Stimulated activated CD8-positive, alpha-beta memory T cell treated with anti-CD3 and anti-CD28 coated beads, Interleukin-7, amount 100 ng/mL, for 4 hours (primary cell): ENCODE measurements at places on chromosomes 4 and X.

- no peak for DNase-seq
These were observed 1614.4 kb downstream of the PCDH19 start for GRCh38 chrX:98795636-98796035.

DNA sequence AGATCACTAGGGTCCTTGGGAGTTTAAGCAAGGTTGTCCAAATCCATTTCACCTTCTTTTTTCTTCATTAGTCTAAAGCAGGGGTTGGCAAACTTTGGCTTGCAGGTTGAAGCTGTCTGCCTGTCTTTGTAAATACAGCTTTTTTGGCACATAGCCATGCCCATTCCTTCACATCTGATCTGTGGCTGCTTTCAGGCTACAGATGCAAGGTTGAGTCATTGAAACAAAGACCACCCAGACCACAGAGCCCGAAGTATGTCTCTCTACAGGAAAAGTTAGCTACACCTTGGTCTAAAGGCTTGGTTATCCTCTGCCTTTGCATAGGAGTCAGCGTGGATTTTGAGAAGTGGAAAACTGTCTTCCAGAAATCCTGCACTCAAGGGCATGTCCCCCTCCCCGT lies 238.1 kb upstream of the STS start:
- no peak for DNase-seq

- DNase-seq = no peak
These were observed 507 bp downstream of the LIN54 start for GRCh38 chr4:83010111-83010521.

GRCh38 chr4:159144112-159144694 lies 41.3 kb downstream of the RAPGEF2 start:
- DNase-seq = no peak

- no peak for DNase-seq
These were observed 29.4 kb downstream of the XG start for GRCh38 chrX:2781226-2781571.

GRCh38 chrX:20664131-20664530 lies 397.4 kb upstream of the RPS6KA3 start:
- DNase-seq = no peak
